ENCODE measurements at places on chromosomes 3 and 15.

DNA sequence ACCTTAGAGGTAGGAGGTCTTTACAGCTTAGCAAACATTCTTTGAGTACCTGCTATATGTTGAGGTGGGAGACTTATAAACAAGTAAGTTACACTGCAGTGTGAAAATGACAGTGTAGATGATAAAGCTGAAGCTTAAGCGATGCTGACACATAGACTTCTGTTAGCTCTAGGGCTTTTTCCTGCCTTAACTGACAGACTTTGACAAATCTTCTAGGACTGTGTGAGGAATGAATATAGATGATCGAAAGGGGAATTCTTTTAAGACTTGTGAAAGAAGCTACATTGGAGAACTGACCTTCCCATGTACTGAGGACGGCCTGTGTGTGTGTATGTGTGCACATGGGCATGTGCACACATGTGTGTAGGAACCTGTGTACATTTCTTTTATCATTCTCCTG lies 22.7 kb downstream of the BOC start:
- DNase-seq = no peak

DNA sequence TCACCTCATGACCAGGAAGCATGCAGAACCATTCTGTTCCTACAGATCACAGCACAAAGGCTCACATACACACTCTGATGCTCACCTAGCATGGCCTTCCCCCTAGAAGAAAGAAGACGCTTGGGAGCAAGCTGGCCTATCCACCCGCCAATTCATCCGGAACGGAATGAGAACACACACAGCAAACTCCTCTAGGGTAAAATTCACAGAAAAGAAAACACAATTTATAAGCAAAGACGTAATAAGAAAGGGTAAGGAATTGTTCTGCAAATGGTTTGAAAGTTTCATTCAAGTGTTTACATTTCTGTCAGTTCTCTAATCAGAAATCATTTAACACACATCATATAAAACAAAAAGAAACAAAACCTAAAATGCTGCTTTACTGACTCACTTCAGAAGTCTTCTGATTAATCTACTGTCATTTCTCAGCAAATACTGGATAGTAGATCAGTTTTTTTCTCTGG lies 218.1 kb downstream of the OSBPL10 start:
- DNase-seq = no peak

DNA sequence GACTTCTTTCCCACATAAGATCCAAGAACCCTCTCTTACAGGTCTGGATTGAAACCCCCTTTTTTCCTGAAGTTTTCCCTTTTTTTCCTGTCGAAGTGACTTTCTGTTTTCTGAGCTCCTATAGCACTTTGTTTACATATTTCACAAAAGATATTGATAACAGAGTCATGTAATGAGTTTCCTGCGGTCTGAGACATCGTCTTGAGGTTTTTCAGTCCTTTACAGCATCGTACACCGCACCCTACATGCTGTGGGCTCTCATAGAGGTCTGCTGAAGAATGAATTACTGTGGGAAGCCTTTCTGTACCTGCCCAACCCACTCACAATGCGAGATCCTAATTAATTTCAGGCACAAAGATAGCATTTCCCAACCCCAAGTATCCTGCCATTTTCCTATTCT lies 53.1 kb downstream of the MCF2L2 start:
- DNase-seq = no peak

DNA sequence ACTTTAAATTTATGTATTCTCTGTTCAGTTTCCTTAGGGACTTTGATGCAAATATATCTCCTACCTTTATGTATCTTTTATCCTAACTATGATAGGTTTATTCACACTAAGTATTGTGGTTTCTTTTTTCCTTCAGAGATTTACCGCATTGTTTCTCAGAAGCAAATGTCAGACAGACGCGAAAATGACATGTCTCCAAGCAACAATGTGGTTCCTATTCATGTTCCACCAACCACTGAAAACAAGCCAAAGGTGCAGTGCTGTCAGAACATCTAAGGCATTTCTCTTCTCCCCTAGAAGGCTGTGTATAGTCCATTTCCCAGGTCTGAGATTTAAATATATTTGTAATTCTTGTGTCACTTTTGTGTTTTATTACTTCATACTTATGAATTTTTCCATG lies 18.3 kb downstream of the RAB11A start:
- DNase-seq = no peak

DNA sequence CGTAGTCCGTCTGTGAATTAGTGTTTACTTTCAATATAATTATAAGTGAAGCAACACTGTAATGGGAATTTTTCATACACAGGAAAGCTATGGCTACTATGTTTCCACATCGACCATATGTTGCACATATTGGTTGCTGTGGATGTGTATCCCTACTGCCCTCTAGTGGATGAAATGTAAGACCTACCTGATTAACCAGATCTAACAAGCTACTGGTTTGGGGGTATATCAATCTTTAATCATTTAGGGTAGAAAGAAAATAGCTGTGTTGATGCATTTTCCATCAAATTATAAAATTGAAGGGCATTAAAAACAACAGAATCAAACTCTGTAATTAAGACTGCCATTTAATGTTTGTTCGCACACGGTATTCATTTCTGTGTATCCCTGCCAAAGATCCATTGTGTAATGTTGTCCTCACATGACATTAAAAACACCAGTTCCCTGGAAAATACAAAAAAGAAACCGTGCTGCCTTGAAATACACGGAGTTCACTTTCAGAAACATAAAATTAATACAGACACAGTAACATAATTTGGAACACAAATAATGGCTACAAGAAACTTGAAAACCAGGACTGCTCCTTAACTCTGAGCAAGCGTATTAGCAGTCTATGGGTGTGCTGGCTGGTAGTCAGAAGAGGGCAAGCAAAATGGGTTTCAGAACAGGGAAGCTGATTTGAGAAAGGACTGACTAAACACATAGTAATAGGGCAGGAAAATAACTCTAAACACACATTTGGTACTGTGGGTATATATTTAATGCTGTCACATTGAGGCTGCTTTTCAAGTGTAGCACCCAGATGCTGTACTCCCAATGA lies 125.1 kb downstream of the TIGIT start:
- no peak for DNase-seq

DNA sequence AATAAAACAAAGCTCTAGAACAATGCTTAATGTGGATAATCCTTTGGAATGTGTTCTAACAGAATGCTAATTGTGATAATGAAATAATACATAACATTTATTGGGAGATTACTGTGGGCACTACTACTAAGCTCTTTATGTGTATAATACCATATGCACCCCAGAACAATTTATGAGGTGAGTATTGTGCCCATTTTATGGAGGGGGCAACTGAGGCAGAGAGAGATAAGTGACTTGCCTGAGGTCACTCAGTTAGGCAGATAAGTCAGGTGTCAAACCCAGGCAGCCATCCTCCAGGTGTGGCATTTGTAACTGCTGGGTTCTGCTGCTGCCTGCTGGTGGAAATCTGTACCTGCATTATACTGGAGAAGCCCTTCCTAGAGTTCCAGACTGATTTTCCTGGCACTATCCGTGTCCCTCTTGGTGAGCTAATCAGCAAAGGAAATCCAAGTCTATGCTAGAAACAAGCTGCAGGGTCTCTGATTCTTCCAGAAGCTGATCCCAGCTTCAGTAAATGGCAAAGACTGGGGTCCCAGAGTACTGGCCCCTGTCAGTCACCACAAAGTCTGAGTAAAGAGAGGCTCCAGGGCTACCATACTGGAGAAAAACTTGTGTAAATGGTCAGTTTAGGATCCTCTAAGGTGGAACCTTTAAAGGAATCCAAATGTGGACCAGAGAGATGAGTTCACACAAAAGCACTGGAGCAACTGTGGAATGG lies 22.6 kb upstream of the RBP1 start:
- DNase-seq = peak; percentile 63

DNA sequence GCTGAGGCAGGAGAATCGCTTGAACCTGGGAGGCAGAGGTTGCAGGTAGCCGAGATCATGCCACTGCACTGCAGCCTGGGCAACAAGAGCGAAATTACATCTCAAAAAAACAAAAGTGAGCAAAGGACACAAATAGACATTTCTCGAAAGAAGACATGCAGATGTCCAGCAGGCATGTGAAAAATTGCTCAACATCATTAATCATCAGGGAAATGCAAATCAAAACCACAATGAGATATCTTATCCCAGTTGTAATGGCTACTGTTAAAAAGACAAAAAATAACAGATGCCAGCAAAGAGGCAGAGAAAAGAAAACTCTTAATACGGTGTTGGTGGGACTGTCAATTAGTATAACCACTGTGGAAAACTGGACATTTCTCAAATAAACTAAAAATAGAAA lies 20.9 kb downstream of the ASB7 start:
- DNase-seq = no peak

DNA sequence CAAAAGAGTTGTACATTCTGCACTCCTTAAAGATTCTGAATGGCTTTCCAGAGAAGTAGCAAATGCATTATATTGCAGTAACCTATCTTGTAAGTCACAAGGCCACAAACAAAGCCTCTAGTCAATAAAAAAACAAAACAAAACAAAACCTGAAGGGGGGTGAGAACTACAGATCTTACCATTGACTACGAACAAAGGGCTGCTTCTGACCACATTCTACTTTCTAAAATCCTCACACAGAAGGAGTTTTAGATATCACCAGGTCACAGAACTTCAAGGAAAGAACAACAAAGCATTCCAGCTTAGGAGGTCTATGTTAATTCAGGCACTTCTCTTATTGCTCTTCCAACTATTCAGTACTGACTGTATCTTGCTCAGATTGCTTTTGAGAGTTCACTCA lies 343.0 kb downstream of the ZBTB20 start:
- DNase-seq = no peak

DNA sequence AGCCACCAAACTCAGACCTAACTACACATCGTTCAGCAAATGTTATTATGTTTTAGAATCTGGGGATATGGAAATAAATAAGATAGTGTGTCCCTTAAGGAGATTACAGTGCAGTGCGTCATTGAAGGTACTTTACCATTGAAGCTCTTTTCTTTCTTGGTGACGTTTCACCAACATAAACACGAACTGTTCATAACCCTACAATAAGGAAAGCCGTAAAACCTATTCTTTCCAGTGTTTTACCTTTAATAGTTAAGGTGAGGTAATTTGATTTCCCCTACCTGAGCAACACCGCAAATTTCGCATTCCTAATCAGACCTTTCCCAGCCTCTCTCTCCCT lies 826 bp downstream of the CCDC66 start:
- no peak for DNase-seq

GRCh38 chr3:42419563-42419962 lies 9.2 kb upstream of the LYZL4 start:
- no peak for DNase-seq

- peak; percentile 61 for DNase-seq
These were observed 45.5 kb downstream of the SLC28A1 start for GRCh38 chr15:84929795-84930603.

DNA sequence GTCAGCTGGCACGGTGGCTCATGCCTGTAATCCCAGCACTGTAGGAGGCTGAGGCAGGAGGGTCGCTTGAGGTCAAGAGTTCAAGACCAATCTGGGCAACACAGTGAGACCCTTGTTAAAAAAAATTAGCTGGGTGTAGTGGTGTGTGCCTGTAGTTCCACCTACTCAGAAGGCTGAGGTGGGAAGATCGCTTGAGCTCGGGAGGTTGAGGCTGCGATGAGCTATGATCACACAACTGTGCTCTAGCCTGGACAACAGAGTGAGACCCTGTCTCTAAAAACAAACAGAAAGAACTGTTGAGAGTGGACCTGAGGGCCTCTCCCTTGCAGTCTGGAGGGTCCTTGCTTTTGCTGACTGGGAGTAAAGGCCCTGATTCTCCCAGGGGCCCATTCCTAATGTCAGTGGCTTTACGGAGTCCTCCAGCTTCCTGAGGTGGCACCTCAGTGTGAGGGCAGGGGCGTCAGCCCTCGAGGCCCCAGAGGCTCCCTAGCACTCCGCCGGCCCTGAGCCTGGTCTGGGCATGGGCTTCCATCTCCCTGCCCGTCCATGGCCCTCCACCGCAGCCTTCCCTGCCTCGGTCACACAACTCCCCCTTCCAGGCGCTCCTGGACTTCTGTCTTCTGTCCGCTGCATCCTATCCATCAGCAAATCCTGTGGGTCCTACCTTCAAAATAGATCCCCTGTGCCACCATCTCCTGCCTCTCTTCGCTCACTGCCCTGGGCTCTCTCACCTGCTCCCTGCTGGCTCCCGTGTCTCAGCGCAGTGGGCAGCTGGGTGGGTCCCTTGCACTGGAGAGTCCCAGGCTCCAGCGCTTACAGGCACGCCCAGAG lies 19.0 kb downstream of the FBLN2 start:
- no peak for DNase-seq

- DNase-seq = no peak
These were observed 91.5 kb upstream of the TNFAIP8L3 start for GRCh38 chr15:51186181-51186705.

GRCh38 chr3:17954801-17955200 lies 212.4 kb upstream of the TBC1D5 start:
- DNase-seq = no peak

DNA sequence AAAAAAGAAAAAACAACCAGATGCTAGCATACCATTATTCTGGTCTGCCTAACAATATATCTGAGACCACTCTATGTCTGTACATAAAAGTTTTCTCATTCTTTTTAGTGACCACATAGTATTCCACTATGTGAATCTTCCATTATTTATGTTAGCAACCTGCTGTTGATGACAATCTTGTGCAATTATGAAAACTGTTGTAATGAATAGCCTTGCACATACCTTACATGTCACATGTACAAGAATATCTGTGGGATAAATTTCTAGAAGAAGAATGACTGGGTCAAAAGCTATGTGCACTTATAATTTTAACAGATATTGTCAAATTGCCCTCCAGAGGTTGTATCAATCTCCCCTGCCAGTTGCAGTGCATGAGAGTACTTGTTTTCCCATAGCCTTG lies 62.5 kb downstream of the ARHGAP31 start:
- no peak for DNase-seq

DNA sequence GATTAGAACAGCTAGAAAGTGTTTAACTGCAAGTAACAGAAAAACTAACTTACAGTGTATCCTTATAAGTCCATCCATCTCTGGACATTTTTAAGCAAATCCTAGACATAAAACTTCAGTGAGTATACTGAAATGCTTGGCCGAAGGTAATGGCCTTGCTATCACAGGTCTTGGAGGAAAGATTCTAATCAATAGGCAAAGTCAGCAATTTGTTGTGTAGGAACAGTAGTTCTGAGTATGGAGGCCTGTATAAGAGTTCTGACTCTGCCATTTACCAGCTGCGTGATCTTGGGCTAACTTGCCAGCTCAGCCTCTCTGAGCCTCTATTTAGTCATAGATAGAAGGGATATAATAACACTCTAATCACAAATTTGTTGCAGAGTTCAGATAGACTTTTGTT lies 328.1 kb downstream of the IL20RB start:
- DNase-seq = no peak

- no peak for DNase-seq
These were observed 4.8 kb upstream of the RHOV start for GRCh38 chr15:40878785-40879184.

DNA sequence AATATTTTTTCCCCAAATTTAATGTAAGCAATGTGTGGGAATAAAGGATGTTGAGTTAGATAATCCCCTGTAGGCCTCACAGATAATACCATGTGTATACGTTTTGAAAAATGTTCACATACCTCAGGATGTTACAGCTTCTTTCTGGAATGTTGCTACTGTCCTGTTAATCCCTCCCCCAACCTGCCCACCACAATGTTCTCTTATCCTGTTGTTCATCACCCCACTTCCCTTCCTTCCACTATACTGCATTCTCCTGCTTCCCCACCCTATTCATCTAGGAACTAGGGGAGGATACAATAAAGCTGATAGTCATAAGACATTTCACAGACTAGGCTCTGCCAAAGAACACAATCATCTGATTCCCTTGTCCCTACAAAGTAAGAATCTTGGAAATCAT lies 92.1 kb downstream of the IGF2BP2 start:
- DNase-seq = no peak
